ENCODE measurements at places on chromosomes 3 and 15. TPM values are rescaled to one million over a fixed set of nuclear protein-coding genes. Genes with fewer than 3 reads are reported as not detected.

DNA sequence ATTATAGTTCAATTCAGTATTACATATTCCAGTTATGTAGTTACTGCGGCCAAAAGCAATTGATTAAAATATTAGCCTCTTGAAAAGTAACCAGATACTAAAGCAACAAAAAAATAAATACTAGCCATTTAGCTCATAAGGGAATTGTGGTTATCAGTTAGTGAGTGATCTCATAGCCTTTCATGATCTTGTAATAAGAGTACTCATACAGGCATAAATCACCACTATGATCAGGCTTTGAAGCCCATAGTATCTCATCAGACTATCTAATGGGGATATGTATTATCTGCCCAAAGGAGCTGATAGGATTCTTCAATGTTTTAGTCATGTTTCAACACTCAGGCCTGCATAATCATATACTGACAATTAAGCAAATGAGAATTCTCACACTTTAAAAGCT is 184.1 kb upstream of the CCDC54 start:
- DNase-seq = no peak

GRCh38 chr3:42718338-42718737 is 15.7 kb upstream of the HHATL start:
- no peak for DNase-seq

Gene CNTN4
- 59.7 TPM for total RNA-seq

GRCh38 chr3:151386056-151386455 is 1.5 kb upstream of the P2RY12 start:
- no peak for DNase-seq

Gene ANKUB1
- not detected for total RNA-seq

Gene EID1
- 152 TPM for total RNA-seq

Gene GP9
- total RNA-seq = not detected

GRCh38 chr3:175526191-175526590 is 667.1 kb downstream of the NAALADL2 start:
- DNase-seq = no peak

- no peak for DNase-seq
These were observed 7.5 kb downstream of the P2RY1 start for GRCh38 chr3:152842413-152842812.

DNA sequence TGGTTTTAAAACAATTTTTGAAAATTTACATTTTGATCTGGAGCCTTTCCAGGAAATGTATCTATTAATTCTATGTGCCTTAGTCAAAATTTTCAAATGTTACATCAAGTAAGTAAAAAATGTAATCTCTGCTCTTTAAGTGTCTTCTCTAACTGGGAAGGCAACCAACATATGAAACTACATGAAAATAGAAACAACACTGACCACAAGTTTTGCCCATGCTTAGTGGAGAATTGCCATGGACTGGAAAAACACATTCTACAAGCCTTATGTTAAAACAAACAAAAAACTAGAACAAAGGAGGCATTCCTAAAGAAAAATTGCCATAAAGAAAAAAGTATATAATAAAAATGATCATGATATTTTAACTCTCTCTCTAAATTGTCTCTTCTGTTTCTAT is 75.9 kb upstream of the SPRED1 start:
- no peak for DNase-seq

Gene EPB42
- total RNA-seq = 0.60 TPM

GRCh38 chr15:71708051-71708429 is 102.3 kb upstream of the NR2E3 start:
- no peak for DNase-seq

DNA sequence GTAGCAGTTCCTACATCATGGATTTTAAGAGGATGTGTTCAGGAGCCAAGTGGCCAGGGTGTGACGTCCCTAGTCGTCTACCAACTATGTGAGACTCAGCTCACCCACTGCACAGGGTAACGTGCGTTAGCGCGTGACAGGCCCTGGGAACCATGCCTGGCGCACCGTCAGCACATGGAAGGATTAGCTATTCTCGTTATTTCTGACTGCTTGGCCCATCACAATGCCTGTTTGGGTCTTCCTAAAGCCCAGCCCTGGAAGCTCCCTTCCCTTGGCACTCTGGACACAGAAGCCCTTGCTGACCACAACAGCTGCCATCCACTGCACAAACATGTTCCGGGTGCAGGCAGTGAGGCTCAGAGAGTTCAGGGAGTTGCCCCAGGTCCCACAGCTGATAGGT is 91.0 kb upstream of the RPL32 start:
- no peak for DNase-seq

- DNase-seq = no peak
These were observed 265.6 kb downstream of the FOXP1 start for GRCh38 chr3:71317749-71318457.

- no peak for DNase-seq
These were observed 50.4 kb upstream of the ALCAM start for GRCh38 chr3:105316331-105316730.

GRCh38 chr3:58369876-58370275 is 37.2 kb downstream of the PXK start:
- no peak for DNase-seq

Gene ARGFX
- not detected for total RNA-seq

Gene NAALADL2
- total RNA-seq = 29.8 TPM

DNA sequence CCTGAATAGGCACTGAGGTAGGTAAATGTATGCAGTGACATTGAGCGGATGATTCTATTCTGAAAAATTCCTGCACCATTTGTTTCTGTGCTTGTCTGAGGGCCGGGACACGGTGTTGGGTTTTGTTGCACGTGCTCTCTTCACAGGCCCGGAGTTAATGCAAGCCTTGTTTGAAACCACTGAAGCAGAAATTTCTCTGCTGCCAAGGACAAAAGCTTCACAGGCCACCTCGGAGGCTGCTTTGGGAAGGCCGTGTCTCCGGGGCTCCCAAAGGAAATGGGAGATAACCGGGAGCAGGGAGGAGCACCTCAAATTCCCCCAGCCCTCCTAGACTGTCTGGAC is 179.4 kb downstream of the OPA1 start:
- no peak for DNase-seq

GRCh38 chr3:42345811-42346210 is 64.6 kb downstream of the LYZL4 start:
- DNase-seq = no peak

Gene TM6SF1
- total RNA-seq = 7.9 TPM

GRCh38 chr15:71051539-71051938 is 63.7 kb upstream of the THSD4 start:
- DNase-seq = no peak

DNA sequence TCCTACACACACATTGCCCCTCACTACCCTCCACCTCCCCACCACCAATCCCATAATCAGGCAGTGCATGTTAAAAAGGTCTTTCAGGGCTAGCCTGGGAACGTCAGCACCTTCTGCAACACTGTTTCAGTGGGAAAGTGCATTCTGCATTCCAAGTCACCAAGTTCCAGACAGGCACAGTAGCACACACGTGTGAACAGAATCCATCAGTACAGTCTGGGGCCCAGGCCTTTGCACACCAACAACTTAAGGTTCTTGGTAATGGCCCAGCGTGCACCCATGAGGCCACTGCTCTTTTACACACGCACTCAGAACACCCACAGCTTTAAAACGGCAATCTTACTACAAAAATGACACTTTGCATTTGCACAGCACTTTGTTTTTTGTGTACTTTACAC is 1.2 kb downstream of the ANXA2 start:
- DNase-seq = no peak

DNA sequence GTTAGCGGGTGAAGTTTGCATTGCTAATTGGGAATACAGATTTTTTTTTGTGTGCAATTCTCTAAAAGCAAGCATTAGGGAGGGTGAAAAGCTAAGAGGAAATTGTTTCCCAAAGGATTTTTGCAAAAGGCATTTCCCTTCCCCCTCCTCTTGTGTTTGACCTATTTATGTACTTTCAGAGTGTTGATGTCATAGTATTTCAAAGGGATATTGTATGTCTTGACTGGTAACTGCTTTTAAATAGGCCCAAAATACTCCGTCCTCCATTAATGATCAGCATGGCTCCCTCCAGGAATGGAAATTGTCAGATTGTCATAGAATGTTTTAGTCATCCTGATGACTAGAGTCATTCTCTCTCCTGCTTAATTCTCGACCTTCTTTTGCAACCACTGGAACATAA is 32.4 kb downstream of the TRIM71 start:
- DNase-seq = no peak

GRCh38 chr3:195151866-195152541 is 119.0 kb downstream of the XXYLT1 start:
- DNase-seq = no peak

DNA sequence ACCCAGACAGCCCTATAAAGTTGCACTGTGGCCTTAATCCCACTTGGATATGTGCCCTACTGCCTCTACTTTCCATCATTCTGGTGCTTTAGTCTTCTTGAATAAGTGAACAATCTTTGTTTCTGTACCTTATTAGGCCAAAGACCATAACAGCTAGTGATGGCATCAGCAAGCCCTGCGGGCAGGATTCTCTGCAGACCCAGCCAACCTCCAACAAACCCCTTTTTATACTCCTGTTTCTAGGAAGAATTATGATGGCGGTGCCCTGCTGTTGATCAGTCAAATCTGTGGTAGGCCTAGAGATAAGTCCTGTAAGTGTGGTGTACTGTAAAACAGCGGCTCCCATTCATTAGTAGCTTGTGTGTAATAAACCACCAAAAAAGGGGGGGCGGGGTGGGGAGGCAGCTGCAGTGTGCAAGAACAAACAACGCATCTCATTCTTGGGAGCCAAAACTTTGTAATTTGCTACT is 40.5 kb downstream of the SOX2 start:
- DNase-seq = no peak

Gene HRG
- not detected for total RNA-seq

- DNase-seq = no peak
These were observed 61.3 kb downstream of the TMCO5A start for GRCh38 chr15:37995461-37996347.

DNA sequence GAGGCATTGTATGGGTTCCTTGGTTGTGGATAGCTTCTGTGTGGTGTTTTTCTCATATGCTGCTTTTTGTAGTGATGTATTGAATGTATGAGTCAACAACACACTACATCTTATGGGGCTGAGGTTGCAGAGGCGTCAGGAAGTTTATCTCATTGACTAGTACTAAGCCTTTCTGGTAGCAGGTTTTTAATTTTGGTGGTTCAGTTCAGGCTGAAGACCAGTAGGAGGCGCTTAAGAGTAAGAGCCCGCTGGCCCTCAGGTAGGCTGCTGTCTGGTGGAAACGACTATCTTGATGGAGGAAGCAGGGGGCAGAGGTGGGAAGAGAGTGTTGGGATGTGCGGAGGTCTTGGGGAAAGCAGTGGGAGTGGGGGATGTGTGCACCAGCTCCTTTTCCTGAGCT is 62.4 kb downstream of the RTP4 start:
- DNase-seq = no peak

Gene DNAJA4
- total RNA-seq = 53.0 TPM

GRCh38 chr15:71455878-71456277 is 340.6 kb downstream of the THSD4 start:
- no peak for DNase-seq

DNA sequence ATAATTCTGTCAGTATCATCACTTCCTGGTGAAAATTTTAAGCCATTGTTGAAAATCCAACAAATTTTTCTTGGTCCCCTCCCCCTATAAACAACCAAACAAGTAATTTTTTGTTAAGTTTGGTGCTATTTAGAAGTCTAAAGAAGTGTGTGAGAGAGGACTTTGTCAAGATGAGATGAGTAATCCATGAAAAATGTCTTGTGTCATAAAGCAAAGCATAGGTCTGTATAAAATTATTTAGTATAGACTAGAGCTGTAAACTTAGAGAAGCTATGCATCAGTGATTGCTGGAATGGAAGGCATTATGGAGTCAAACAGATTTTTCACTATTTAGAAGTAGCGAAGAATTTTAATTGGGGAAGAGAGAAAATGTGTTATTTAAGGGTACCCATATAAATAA is 31.4 kb downstream of the MAPK6 start:
- DNase-seq = no peak

Gene MAPKBP1
- total RNA-seq = 44.1 TPM

- no peak for DNase-seq
These were observed 1462.8 kb upstream of the GBE1 start for GRCh38 chr3:83224101-83224868.

DNA sequence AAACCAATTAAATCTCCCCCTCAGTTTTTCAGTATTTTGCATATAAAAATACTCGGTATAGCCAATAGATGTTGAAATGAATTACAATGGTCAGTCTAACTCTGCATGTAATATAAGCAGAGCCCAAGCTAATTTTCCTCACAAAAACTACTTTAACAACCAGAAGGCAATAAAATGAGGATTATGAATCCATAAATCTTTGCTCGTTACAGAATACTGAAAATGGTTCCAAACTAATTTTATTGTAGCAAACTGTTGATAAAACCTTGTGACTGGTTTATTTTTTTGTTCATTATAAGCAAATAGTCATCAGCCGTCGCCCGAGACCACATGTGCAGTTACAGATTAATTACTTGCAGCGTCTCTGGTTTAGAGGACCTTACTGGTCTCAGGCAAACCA is 183.2 kb downstream of the SSR3 start:
- no peak for DNase-seq

DNA sequence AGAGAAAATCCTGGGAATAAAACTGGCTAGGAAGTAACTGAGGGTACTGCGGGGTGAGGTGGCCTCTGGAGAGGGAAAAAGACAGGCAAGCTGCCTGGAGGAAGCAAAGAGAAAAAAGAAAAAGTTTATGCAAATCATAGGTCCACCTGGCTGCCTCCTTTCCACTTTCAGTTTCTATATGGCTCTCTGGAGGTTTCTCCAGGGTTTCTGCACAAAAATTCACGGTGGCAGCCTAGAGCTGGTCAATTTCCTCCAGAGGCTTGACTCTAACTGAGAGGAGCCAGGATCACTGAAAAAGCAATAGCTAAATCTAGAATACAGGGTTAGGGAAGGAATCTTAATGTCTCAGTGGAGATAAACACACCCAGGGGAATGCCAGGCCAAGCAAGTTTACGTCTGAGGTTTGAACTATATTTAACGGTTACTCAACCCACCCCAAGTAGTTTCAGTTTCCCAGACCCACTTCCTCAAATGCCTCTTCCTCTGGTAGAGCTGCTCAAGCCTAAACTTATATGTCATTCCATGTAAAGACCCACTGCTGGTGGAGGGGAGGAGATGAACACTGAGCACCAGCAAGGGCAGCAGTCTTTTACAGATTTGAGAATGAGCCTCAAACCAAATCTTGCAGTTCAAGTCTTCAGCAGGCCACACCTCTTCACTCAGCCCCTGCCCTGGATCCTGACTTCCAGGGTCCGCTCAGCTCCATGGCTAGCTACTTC is 5.7 kb downstream of the LYSMD2 start:
- no peak for DNase-seq

Gene AMT
- 3.6 TPM for total RNA-seq

DNA sequence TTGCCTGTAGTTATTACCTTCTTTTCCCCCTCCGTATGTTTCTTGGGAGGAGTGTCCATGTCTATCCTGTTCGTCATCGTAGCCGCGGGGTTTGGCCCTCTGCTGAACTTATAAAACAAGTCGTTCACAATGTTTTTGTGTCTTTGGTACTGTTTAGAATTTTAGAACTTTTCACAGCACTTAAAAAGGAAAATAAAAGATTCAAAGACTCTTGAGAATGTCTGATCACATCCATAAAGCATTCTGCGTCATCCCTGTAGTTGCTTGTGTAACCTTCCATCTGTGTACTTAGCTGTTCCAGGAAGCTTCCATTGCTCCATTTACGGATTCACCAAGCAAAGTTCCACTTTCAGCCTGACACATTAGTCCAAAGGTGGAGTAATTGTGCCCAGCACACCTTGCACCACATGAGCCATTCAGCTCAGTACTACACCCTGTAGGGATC is 677.1 kb upstream of the NR2F2 start:
- DNase-seq = no peak

Gene CCDC9B
- 59.6 TPM for total RNA-seq

Data from aorta (tissue), 5 donors.